Fibroblast of lung (primary cell): ENCODE measurements at places on chromosomes 7 and 10. TPM values are rescaled to one million over a fixed set of nuclear protein-coding genes. Genes with fewer than 3 reads are reported as not detected.

DNA sequence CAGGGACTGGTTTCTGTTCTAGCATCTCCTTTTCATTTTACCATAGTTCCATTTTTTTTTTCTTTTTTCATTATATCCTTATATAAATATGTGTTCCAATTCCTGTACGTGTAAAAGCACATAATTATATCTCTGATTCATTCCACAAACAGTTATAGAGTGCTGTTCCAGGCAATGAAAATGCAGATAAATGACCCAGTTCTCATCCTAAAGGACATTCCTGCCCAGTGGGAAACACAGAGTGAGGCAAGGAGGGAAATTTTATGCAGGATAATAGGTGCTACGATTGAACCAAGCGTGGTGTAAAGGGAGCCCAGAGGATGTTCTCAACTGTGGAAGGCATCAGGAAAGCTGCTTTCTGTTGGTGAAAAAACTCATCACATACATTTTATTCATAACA is 408.1 kb downstream of the GATA3 start:
- no peaks in the 10 kb centered on the region for H3K27me3 ChIP-seq
- no peak for DNase-seq
- no peaks in the 10 kb centered on the region for H3K4me1 ChIP-seq
- H3K4me3 ChIP-seq = no peak overlapping the region

DNA sequence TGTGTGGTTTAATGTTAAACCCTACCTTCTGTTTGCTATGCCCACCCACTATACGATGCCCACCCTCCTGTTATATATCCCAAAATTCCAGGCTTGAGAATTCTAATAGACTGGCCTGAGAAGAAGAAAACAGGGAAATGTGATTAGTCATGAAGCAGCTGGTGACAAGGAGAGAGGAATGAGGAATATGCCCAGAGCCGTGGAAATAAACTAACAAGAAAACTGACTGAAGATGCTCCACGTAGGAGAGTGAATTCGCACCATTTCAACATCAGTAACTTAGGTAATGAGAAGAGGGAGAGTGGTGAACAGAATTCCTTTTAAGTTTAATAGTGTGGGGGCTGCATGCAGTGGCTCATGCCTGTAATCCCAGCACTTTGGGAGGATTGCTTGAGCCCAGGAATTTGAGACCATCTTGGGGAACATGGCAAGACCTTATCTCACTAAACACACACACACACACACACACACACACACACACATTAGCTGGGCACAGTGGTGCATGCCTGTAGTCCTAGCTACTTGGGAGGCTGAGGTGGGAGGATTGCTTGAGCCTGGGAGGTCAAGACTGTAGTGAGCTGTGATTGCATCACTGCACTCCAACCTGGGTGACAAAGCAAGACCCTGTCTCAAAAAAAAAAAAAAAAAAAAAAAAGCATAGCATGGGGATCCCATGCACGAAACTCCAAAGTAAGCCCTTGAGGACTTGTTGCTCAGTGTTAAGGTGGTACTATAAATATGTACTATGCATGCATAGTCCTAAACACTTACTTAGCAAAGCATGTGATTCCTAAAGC is 16.1 kb upstream of the SYPL1 start:
- peaks cover 6% of the 10 kb centered on the region for H3K4me1 ChIP-seq
- peak; percentile 38 for DNase-seq
- H3K27ac ChIP-seq = no peak overlapping the region
- no peaks in the 10 kb centered on the region for H3K36me3 ChIP-seq
- no peak overlapping the region for H3K4me3 ChIP-seq

- DNase-seq = no peak
- H3K36me3 ChIP-seq = no peaks in the 10 kb centered on the region
- H3K27ac ChIP-seq = peak overlapping the region; percentile 94
Observed at GRCh38 chr10:110409926-110410325, 87.8 kb upstream of the DUSP5 start.

GRCh38 chr7:20268824-20269223 is 51.6 kb upstream of the MACC1 start:
- DNase-seq = peak; percentile 73
- H3K4me3 ChIP-seq = no peak overlapping the region
- no peak overlapping the region for H3K27ac ChIP-seq
- no peaks in the 10 kb centered on the region for H3K27me3 ChIP-seq
- H3K36me3 ChIP-seq = no peaks in the 10 kb centered on the region
- H3K4me1 ChIP-seq = no peaks in the 10 kb centered on the region

DNA sequence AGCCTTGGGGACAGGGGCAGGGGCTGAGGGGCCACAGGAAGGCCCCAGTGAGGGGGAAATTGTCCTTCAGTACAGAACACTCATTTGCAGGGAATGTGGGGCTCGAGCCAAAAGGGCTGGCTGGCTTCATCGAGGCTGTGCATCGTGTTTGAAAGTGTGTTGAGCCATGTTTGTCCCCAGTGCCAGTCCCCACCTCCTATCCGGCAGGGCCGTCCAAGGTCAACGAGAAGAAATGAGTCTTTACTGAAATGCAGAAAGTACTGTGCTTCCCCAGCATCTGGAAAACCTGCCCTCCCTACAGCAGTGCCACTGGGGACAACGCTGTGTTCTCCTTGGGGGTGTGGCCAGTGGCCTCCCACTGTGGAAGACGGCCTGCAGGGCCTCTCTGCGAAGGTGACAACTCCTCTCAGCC is 214.1 kb downstream of the KLF6 start:
- no peaks in the 10 kb centered on the region for H3K27me3 ChIP-seq
- DNase-seq = peak; percentile 11
- H3K4me3 ChIP-seq = no peak overlapping the region
- no peak overlapping the region for H3K27ac ChIP-seq
- no peaks in the 10 kb centered on the region for H3K36me3 ChIP-seq

GRID1 gene
- total RNA-seq = 0.33 and 0.51 TPM in 2 replicates

GPR146 gene
- total RNA-seq = 3.1 and 3.3 TPM in 2 replicates

PDK4 gene
- total RNA-seq = 2.8 and 3.1 TPM in 2 replicates

NUTM2E gene
- total RNA-seq = under 0.01 TPM in 1 of 2 replicates, not detected in the other
